ENCODE measurements at places on chromosomes 2 and 18.

DNA sequence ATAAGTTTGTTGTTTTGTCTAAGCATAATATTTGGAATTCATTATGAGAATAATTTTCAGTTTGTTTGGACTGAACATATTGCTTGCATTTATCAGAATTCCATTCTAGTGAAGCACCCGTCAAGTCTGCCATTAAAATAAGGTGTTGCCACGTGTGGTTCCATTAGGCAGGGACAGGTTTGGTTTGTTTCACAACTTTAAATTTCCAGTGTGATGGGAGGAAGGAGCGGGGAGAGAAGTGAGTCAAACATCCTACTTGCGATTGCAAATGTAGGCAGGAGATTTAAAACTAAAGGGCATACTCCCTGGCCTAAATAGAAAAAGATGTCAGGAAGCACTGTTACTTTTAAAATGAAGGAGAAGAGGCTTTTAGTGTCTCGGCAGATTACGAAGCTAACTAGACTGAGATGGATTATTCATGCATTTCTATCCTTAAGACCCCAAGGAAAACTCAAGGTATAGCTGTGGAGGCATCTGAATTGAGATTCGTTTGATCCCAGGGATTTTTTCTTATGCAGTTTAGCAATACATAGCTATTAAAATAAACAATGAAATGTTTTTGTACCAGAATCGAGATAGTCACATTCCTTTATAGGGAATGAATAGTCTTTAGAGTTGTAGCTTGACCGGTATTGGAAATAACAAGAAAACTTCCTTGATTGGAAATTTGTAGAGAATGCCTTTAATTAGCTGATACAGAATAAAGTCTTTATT lies 19.8 kb downstream of the GRHL1 start:
- no peaks in the 10 kb centered on the region for H3K27me3 ChIP-seq
- peaks cover 30% of the 10 kb centered on the region for H3K4me1 ChIP-seq
- no peak overlapping the region for H3K27ac ChIP-seq
- no peak overlapping the region for H3K4me3 ChIP-seq

DNA sequence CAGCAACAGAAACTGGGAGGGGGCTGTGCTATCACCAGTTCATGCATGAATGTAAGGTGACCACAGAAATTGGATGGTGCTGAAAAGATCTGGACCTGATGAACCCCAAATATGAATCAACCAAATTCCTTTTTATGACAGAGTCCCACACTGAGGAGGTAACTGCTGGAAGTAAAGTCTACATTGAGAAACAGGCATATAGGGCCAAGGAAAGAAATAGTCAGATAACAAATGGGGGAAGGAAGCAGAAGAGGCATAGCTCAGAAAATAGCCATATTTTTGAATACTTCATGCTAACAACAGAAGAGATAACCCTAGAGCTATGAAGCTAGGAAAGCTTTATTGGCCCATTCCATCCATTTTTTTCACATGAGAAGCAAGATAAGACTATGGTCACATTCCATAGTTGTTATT lies 25.8 kb downstream of the ZC3H6 start:
- H3K4me3 ChIP-seq = no peak overlapping the region
- DNase-seq = no peak
- peaks cover 3% of the 10 kb centered on the region for H3K4me1 ChIP-seq
- H3K27ac ChIP-seq = no peak overlapping the region

GRCh38 chr18:59566533-59566971 lies 130.7 kb downstream of the CCBE1 start:
- no peak for DNase-seq
- no peaks in the 10 kb centered on the region for H3K36me3 ChIP-seq
- no peak overlapping the region for H3K27ac ChIP-seq

GRCh38 chr2:238667639-238668038 lies 180.2 kb upstream of the TWIST2 start:
- no peak overlapping the region for H3K27ac ChIP-seq
- H3K4me1 ChIP-seq = no peaks in the 10 kb centered on the region
- DNase-seq = no peak
- no peaks in the 10 kb centered on the region for H3K36me3 ChIP-seq

GRCh38 chr2:189799531-189799930 lies 15.3 kb downstream of the PMS1 start:
- H3K4me3 ChIP-seq = no peak overlapping the region
- no peak overlapping the region for H3K27ac ChIP-seq
- H3K4me1 ChIP-seq = peaks cover 5% of the 10 kb centered on the region
- no peak for DNase-seq

DNA sequence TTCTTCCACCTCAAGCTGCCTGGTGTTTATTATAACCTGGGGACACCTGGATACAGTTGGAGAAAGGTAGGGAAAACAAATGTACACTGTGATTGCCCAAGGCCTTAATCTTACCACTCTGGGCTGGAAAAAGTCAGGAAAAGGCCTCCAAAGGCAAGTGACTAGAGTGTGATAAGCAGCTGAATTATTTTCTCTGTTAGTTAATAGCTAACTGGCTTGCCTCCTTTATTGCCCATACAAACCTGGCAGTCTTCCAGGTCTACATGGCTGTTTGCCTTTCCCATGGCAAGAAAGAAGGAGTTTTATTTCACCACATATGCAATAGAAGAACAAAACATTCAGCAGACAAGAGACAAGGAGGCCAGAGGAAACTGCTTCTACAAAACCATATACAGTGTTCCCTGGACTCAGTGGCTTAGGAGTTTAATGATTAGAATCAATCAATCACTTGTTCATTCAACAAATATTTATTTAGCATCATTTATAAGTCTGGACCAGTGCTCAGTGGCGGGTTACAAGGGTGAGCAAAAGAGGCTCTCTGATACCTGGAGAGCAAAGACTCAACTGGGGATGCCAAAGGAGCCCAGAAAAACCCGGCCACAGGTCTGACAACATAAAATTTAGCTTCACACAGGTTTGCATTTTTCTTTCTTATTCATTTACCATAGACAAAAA lies 27.5 kb upstream of the SUCLG1 start:
- H3K4me1 ChIP-seq = peaks cover 5% of the 10 kb centered on the region
- H3K4me3 ChIP-seq = no peak overlapping the region
- no peaks in the 10 kb centered on the region for H3K36me3 ChIP-seq

Measured in activated CD4-positive, alpha-beta memory T cell treated with anti-CD3 and anti-CD28 coated beads, Interleukin-2, amount 10 ng/mL, durations not matched to agents 7 days and 5 days (primary cell).